NCI-H460 (cell line): ENCODE measurements at places on chromosomes 1 and 21.

- peak; percentile 67 for DNase-seq
Observed at GRCh38 chr21:42198929-42199867, 19.7 kb upstream of the ABCG1 start.

- no peak for DNase-seq
Observed at GRCh38 chr1:104878203-104878909, 1128.7 kb downstream of the AMY1C start.

DNA sequence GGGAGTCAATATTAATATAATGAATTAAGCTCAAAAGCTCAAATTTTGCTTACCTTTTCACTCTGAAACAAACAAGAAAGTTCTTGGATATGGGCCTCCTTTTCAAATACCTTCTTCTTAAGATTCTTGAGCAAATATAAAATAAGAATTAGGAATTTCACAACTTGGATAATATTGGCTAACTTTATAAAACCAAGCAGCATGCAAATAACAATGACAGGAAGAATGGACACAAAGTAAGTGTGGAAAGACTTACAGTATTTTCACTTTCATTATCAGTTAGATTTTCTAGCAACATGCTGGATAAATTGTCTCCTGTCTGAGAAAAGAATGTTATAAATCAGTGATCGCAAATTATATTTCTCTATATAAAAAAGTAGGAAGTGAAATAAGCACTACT is 13.2 kb downstream of the ODF2L start:
- DNase-seq, result no peak

- no peak for DNase-seq
Observed at GRCh38 chr21:45032332-45032731, 42.0 kb upstream of the ADARB1 start.

GRCh38 chr1:21157054-21157453 is 19.6 kb downstream of the EIF4G3 start:
- no peak for DNase-seq

- no peak for DNase-seq
Observed at GRCh38 chr1:59574085-59574484, 240.7 kb upstream of the HOOK1 start.

DNA sequence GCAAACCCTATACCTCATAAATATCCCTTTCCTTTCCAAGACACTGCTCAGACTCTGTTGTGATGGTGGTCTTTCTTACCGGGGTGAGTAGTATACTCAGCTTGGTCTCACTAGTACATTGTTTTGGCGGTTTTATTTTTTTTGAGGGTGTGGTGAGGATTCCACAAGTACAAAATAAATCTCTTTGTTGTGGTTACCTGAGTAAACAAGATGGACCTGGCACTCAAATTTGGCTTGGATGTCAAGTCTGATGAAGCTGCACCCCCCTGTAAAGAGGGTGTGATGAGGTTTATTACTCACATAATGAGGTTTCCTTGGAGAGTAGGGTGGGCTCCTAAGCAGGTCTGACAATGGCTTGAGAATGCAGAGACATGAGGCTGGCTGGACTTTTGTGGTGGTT is 68.2 kb upstream of the KCNJ6 start:
- no peak for DNase-seq

GRCh38 chr1:196002906-196003305 is 605.3 kb downstream of the KCNT2 start:
- no peak for DNase-seq

DNA sequence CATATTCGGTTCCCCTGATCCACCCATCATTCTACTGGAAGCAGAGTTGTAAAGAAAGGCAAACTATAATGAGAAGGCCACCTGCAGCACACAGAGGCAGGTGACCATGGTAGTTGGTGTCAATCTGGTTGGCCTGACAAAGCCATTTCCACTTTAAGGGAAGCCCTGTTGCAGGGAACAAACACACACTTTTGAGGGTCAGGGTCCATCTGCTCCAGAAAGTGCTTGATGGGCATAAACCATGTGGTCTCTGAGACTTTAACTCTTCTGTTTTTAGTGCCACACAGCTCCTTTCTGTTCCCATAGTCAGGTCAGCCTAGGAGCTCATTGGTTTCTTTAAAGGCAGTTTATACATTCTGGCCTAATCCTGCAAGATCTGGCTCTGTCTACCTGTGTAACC is 17.5 kb upstream of the BOLA1 start:
- no peak for DNase-seq

DNA sequence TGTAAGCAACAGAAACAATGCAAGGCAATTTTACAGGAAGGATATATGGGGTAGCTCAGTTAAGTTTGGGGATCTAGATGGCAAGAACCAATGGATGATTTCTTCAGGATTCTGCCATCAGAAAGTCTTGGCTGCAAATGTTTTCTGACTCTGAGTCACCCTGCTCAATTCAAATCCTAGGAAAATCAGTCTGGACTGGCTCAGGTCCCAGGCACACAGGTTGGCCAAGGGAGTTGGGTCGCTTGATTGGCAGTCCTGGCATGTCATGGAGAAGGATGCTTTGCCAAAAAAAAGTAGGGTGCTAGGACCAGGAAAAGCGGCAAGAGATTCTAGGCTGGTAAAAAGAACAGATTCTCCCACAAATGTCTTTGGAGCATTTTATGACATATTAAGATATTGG is 28.9 kb upstream of the S1PR1 start:
- DNase-seq, result no peak

DNA sequence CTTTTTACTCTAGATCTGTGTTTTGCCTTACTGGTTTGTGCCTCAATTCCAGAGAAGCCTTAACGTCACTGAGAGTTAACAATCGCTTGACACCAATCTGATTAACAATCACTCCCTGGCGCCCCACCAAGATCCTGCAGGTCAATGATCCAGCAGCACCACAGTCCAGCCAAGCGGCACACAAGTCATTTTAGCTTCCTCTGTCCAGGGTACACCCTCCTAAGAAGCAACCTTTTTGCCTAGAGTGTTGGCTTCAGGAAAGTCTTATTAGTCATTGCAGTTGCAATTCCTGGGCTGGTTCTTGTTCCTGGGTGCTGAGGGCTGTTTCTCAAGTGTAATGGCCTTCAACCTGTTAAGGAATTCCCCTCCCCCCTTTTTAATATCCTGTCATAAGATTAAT is 323.0 kb upstream of the USP25 start:
- no peak for DNase-seq

- no peak for DNase-seq
Observed at GRCh38 chr1:162003830-162004215, 19.8 kb downstream of the OLFML2B start.

- no peak for DNase-seq
Observed at GRCh38 chr1:243455760-243456651, 200.2 kb downstream of the SDCCAG8 start.

GRCh38 chr1:111735321-111735720 is 3.9 kb downstream of the INKA2 start:
- no peak for DNase-seq

GRCh38 chr1:109509176-109510134 is at the start of gene AMIGO1:
TSS of gene AMIGO1 (minus strand) at chr1:109509727. CDS start at chr1:109508912, 815 bp downstream.
- no peak for DNase-seq

- DNase-seq, result no peak
Observed at GRCh38 chr1:72524021-72524420, 241.7 kb upstream of the NEGR1 start.
